ENCODE measurements at places on chromosomes 16 and 17. TPM values are rescaled to one million over a fixed set of nuclear protein-coding genes. Genes with fewer than 3 reads are reported as not detected.

CCDC102A gene
- 9.8 TPM for total RNA-seq

PLEKHG4 gene
- 11.7 TPM for total RNA-seq

MT1E gene
- 3,925 TPM for total RNA-seq

TAT gene
- total RNA-seq: 0.19 TPM

CNTROB gene
- 24.7 TPM for total RNA-seq

TAC4 gene
- total RNA-seq: not detected

NUDT7 gene
- 4.4 TPM for total RNA-seq

DNA sequence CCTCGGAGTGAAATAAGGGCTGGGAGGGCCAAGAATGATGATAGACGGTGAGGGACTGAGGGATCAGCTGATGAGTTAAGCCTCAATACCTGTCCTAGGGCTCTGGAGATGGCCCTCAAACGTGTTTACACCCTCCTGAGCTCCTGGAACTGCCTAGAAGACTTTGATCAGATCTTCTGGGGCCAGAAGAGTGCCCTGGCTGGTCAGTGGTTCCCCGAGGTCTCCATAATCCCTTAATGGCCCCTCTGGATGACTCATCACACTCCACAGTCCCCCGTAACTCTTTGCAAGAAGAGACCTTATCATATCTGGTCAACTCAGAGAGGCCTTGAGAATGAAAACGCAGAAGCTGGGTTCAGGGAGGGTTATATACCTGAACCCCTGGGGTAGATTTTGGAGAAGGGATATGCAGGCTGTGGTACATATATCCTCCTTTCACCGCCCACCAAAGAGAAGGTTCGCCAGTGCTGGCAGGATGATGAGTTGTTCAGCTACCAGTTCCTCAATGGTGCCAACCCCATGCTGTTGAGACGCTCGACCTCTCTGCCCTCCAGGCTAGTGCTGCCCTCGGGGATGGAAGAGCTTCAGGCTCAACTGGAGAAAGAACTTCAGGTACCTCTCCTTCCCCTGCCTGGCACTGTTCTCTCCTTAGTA, 3.1 kb downstream of the ALOX12 start:
- DNase-seq: no peak

DNA sequence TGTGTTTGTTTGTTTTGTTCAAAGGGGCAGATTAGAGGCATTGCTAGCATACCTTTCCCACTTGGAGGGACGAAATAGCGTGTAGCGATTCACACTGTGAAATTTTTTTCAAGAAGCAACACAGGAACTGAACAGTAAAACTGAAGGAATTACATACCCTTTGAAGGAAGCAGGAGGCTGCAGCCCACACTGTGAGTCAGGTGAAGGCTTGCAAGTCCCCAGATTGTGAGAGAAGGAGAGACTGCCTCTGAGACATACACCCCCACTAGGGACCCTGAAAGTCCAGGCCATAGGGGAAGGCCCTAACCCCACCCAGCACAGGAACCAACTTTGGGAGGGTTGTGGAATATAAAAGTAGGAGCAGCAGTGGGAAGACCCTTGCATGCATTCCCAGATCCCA, 69.6 kb upstream of the HS3ST3A1 start:
- DNase-seq: no peak

GRCh38 chr17:63029541-63029940, 63.5 kb downstream of the TANC2 start:
- DNase-seq: no peak

DNA sequence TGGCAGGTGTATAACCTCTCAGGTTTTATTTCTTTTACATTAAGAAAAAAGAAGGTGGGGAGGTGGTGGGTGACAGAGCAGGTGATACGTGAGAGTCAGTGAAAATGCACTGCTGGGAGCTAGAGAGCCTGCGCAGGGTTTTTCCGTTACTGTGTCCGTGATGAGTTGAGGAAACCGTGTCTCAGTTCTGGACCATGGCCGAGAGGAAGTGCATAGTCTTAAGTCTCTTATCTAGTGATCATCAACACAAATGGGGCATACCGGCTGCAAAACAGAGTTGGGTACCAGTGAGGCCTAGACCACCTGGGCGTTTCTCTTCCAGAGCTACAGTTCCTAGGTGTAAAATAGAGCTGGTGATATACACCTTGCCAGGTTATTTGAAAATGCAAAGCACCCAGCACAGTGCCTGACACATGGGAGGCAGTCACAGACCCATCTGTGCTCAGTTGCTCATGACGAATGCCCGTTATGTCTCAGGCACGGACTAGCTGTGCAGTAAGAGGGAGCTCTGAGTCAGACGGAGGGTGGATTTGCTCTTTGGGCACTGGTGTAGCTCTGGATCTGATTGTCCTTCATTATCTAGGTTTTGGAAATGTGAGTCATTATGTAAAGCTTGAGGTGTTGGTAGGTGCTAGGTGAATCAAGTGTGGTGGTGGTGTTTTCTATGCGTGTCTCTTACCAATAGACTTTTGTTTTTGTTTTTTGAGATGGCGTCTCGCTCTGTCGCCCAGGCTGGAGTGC, 60.9 kb downstream of the RPTOR start:
- no peak for DNase-seq

- DNase-seq: no peak
These were observed 16.1 kb upstream of the TNFRSF13B start for GRCh38 chr17:16987830-16988601.

DNA sequence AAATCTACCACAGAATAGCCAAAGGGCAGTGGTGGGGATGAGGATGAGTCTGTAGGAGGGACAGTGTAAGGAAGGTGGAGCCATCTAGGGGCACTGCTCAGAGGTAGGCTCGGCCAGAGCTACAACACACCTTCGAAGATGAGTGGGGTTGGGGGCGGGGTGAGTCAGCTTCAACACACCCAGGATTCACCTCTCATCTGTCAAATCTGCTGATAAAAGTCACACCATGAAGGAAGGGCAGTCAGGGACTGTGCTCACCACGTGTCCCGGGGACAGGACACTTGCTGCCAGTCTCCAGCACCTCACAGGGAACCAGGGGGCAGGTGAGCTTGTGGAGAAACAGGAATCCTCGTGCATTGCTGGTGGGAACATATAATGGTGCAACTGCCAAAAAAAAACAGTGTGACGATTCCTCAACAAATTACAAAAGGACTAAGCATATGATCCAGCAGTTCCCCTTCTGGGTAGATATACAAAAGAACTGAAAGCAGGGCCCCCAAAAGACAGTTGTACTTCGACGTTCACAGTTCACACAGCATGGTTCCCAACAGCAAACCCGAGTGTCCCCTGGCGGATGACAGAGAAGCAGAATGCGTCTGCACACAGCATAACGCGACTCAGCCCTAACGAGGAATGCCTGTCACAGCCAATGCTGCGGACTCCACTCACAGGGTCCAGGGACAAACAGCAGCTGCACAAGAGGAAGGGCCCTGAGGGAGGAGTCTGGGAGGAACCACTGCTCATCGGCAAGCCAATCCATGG, 133.1 kb downstream of the ANKRD11 start:
- no peak for DNase-seq

- no peak for DNase-seq
These were observed 4.8 kb upstream of the ATXN7L3 start for GRCh38 chr17:44204441-44204882.

DNA sequence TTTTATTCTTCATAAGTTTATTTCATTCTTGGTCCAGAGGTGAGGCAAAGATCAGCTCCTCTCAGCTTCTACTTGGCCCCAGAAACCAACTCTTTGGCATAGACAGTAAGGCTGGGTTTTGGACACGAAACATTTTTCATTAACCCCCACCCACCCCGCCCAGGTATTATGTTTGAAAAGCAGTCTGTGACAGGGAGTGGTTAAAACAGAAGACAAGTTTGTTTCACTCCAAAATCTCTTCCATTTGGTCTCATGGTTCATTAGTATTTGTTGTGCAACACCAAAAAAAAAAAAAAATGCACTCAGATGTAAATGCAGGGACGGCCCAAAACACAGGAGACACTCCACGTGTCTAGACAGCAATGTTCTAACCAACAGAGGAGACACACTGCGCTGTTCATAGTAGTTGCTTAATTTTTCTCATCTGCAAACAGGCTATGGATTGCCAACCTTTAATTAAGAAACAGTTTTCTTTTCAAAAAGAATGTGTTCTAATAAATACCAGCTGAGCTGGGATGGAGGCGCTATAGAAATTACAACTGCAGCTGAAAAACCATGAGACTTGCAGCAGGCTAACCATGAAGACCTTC, 39.8 kb upstream of the MMP2 start:
- no peak for DNase-seq

GRCh38 chr16:88614818-88615580, 23.4 kb upstream of the IL17C start:
- DNase-seq: no peak

- DNase-seq: no peak
These were observed 11.1 kb downstream of the XYLT2 start for GRCh38 chr17:50356892-50357510.

DNA sequence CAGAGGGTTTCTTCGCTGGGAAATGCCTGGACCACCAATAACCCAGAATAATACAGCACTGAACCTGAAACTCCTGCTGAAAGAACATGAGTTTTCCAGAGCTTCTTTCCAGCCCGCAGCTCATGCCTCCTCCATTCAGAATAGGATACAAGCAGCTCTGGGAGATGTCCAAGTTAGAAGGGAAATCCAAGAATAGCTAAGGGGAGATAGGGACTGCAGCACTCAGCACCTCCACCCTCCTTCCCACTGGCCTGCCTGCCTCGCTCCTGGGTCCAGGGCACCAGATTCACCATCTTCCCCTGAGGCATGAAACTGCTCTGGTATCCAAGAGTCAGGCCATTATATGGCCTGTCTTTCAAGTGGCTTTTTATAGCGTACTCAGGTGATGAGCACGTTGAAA, 4.1 kb downstream of the KRT31 start:
- DNase-seq: no peak

GRCh38 chr17:44361292-44362260, 2.1 kb downstream of the FAM171A2 start:
- DNase-seq: no peak

- no peak for DNase-seq
These were observed 2.5 kb downstream of the ACSM3 start for GRCh38 chr16:20766294-20766693.

Measured in omental fat pad (tissue), 4 donors.